ENCODE measurements at places on chromosomes 12 and 14.

DNA sequence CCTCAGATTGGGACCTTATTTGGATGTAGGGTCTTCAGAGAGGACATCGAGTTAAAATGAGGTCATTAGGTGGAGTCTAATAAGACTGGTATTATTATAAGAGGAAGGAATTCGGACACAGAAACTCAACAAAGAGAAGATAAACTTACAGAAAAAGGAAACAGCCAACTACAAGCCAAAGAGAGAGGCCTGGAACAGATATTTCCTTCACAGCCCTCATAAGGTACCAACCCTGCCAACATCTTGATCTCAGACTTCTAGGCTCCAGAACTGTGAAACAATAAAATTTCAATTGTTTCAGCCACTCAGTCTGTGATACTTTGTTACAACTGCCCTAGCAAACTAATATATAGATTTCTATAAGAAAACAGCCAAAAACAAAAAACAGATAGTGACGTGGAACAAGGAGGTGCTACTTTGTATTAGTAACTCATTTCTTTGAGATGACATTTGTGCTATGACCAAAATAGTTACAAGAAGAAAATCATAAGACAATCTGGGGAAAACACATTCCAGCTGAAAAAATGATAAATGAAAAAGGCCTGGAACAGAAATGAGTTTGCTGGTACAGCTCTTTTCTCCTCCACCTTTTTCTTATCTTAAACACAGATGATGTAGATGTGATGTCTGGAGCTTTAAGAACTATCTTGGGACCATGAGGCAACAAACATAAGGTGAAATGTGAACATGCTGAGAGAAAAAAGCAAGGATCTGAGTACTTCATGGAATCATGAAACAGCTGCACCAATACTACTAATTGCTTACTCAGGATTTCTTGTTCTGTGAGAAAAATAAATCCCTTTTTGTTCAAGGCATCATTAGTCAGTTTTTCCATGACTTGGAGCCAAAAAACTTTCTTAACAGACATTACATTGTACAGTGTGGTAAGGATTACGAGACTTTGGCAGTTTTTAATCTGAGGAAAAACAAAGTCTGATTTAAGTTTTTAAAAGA lies 243.2 kb downstream of the ANO6 start:
- H3K36me3 ChIP-seq, result no peaks in the 10 kb centered on the region
- no peak overlapping the region for H3K4me3 ChIP-seq
- peak overlapping the region; percentile 64 for H3K27ac ChIP-seq
- no peak for DNase-seq
- no peaks in the 10 kb centered on the region for H3K27me3 ChIP-seq

DNA sequence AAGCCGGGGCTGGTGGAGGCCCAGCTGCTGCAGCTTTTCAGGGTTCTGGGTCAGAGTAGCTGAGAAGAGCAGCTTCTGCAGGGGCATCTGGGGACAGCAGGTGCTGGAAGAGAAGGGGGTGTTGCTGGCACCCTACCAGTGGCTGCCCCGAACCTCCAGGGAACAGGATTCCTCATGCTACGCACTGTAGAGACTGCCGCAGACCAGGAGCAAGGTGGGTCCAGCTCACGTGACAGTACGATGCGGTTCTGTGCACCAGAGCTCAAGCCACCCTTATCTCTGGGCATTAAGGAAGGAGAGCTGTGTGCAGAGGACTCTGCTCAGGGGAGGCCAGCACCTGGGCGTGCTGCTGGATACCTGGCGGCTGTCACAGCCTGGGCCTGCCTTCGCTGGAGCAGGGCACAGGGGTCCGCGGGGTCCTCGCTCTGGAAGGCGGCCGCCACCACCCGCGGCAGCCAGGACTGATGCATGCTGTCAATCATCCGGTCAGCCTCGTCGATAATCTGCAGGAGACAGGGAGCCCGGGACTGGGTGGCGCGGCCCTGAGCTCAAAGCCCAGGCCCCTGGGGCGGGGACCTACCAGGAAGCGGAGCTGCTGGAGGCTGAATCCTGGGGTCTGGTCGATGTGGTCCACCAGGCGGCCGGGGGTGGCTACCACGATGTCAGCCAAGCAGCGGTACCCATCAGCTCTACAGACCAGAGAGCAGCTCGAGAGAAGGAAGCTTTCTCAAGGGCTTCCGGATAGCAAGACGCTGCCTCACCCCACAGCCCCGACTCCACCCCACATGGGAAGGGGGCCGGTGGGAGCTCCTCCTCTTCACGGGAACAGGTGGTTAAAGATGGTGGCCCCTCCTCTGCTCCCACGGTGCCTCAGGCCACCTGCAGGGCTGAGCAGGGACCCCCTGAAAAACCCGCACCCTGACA lies 2.9 kb downstream of the DDX51 start:
- no peak overlapping the region for H3K4me3 ChIP-seq
- no peaks in the 10 kb centered on the region for H3K27me3 ChIP-seq
- H3K36me3 ChIP-seq, result peaks cover 42% of the 10 kb centered on the region
- DNase-seq, result no peak

DNA sequence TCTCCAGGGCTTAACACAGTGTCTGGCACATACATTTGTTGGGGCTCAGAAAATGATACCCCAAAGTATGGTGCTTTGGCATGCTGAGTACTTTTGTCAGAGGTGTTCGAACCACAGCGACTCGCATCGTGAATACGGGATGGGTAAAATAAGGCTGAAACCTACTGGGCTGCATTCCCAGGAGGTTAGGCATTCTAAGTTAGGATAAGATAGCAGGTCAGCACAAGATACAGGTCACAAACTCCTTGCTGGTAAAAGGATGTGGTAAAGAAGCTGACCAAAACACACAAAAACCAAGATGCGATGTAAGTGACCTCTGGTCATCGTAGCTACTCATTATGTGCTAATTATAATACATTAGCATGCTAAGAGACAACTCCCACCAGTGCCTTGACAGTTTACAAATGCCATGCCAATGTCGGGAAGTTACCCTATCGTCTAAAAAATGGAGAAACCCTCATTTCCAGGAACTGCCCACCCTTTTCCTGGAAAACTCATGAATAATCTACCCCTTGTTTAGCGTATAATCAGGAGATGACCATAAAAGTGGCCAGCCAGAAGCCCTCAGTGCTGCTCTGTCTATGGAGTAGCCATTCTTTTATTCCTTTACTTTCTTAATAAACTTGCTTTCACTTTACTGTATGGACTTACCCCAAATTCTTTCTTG lies 3.3 kb upstream of the AEBP2 start:
- no peak overlapping the region for H3K4me3 ChIP-seq
- H3K4me1 ChIP-seq, result peaks cover 7% of the 10 kb centered on the region
- no peaks in the 10 kb centered on the region for H3K27me3 ChIP-seq

- H3K27me3 ChIP-seq, result no peaks in the 10 kb centered on the region
- H3K27ac ChIP-seq, result peak overlapping the region; percentile 1
- no peaks in the 10 kb centered on the region for H3K36me3 ChIP-seq
- peaks cover 14% of the 10 kb centered on the region for H3K4me1 ChIP-seq
- DNase-seq, result peak; percentile 73
- H3K4me3 ChIP-seq, result no peak overlapping the region
Observed at GRCh38 chr14:95483309-95484165, 32.9 kb downstream of the SYNE3 start.

DNA sequence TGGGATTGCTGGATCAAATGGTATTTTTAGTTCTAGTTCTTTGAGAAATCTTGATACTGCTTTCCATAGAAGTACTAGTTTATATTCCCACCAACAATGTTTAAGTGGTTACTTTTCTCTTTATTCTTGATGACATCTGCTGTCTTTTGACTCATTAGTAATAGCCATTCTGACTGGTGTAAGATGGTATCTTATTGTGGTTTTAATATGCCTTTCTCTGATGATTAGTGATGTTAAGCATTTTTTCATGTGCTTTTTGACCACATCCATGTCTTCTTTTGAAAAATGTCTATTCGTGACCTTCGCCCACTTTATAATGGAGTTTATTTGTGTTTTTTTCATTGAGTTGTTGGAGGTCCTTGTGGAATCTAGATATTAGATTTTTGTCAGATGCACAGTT lies 865.7 kb downstream of the SLC6A15 start:
- H3K27ac ChIP-seq, result no peak overlapping the region
- no peak overlapping the region for H3K4me3 ChIP-seq
- no peaks in the 10 kb centered on the region for H3K27me3 ChIP-seq
- no peaks in the 10 kb centered on the region for H3K36me3 ChIP-seq
- DNase-seq, result no peak

DNA sequence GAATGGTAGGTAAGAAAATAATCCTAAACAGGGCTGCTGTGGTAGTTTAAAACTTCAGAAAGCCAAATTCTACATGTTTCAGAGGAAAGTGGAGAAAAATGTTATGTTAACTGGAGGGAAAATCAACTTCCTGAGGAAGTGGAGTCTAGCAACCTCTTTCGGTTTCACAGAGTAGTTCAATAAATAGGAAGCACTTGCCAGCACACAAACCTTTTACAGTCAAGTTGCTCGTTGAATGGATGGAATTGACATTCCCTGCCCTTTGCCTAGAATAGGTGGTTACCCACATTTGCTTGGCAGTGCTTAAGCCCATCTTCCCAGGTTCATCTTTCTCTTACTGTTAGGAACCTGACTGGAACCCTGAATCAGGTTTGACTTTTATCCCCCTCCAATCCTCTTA lies 15.9 kb downstream of the ANKRD13A start:
- H3K27ac ChIP-seq, result peak overlapping the region; percentile 27
- no peaks in the 10 kb centered on the region for H3K27me3 ChIP-seq
- no peak overlapping the region for H3K4me3 ChIP-seq

- H3K36me3 ChIP-seq, result peaks cover 81% of the 10 kb centered on the region
- no peak overlapping the region for H3K27ac ChIP-seq
Observed at GRCh38 chr14:67690011-67690410, 5.6 kb downstream of the RDH11 start.

DNA sequence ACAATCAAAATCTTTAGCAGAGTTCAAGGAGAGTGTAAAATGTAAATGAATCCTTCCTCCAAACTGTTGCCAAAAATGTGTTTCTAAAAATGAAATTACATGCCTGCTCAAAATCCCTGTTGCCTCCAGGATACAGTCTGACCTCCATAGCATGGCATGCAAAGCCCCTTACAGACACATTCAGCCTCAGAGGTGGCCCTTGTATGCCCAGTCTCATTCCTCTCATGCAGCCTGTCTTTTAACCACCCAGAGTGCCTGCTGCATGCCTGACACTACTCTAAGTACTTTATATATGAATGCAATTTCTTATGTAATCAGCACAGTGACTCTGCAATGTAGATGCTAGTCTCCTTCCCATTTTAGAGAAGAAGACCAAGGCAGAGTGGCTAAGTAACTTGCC lies 24.4 kb upstream of the PTPRQ start:
- no peaks in the 10 kb centered on the region for H3K36me3 ChIP-seq
- H3K4me3 ChIP-seq, result no peak overlapping the region
- no peaks in the 10 kb centered on the region for H3K4me1 ChIP-seq
- no peak overlapping the region for H3K27ac ChIP-seq

DNA sequence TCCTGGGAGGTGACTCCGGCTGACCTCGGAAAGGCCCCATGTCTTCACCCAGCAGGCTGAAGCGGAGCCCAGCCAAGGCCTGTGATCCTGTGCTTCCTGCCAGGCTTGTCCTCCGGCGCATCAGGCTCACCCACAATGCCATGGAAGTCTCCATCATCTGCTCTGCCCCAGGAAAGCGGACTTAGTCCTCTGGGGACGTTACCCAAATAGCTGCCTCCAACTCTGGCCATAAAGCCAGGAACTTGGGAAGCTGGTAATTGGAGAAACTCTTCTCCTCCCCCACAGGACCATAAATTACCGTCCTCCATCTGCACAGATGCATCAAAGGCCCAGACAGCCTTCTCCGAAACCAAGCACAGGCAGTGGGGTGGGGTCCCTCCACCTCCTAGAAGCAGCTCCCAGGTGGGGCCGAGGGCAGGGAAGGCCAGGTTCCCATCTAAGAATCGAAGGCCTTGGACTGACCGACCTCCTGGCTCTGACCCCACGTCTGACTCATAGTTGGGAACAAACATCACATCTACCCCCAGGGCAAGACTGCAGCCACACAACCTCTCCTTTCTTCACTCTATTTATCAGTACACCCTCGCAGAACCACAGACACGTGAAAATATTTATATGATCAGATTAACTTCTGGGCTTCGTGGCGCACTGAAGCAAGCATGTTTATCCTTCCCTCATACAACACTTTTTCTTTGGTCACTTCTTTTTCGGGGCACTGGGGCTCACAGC lies 56.4 kb downstream of the PITPNM2 start:
- H3K27ac ChIP-seq, result peak overlapping the region; percentile 87
- peak; percentile 52 for DNase-seq
- H3K27me3 ChIP-seq, result no peaks in the 10 kb centered on the region
- H3K36me3 ChIP-seq, result no peaks in the 10 kb centered on the region

GRCh38 chr12:57899010-57899662 lies 42.2 kb upstream of the ATP23 start:
- H3K4me3 ChIP-seq, result no peak overlapping the region
- peak; percentile 43 for DNase-seq
- H3K27ac ChIP-seq, result peak overlapping the region; percentile 59
- H3K36me3 ChIP-seq, result no peaks in the 10 kb centered on the region
- no peaks in the 10 kb centered on the region for H3K27me3 ChIP-seq

GRCh38 chr14:30808576-30808975 lies 65.8 kb upstream of the COCH start:
- no peak for DNase-seq
- peaks cover 9% of the 10 kb centered on the region for H3K27me3 ChIP-seq
- H3K27ac ChIP-seq, result no peak overlapping the region

DNA sequence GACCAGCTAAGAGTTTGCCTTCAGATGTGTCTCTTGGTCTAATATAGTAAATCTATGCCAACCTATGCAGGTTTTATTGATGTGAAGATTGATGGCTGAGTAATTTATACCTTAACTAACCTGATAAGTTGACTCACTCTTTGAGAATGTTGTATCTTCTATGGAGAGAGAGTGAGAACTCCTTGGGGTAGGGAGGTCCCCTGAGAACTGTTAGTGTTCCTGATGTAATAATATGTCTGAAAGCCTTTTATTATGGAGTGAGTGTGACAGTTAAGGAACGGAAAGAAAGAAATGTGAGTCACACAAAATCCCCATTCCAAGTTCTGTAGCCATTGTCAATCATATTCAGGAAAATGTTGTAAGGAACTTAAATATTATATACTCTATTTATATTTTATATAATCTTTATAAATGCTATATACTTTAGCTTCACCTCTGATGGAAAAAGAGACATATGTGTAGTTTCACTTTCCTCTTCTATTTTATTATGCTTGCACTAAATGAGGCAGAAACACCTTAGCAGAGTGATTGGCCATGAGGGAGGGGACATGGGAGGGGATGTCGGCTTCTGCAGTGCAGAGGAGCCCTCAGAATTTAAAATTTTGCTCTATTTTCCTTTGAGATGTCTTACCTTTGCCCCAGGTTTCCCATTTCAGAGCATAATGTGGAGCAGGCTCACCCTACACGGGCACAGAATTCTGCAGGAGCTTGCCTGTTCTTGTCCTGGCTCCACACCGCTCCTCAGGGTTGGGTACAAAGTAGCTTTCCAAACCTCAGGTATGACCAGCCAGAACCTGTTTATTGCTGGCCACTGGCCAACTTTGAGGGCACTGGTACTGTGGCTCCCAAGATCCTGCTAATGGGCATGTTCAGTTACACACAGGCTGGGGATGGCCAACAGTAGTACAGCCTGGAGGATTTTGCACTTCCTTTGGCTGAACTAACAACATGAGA lies 57.7 kb downstream of the ARF6 start:
- peaks cover 20% of the 10 kb centered on the region for H3K4me1 ChIP-seq
- DNase-seq, result no peak
- no peaks in the 10 kb centered on the region for H3K27me3 ChIP-seq
- no peak overlapping the region for H3K4me3 ChIP-seq

DNA sequence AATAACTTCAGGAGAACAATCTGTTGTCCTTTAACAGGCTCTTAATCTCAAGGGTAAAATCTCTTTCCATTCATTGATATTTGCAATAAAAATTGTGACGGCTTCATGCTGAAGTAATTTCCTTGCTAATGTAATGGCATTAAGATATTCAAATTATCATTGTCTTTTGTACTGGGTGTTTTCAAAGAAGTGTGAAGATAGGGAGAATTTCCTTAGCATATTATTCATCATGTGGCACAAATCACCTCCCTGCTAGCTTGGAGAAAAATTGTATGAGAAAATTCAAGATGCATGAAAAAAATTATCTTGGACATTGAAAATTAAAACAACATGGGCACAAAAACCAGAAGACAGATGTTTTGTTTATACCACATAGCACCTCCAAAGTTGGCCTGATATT lies 63.6 kb upstream of the ARID2 start:
- H3K4me1 ChIP-seq, result peaks cover 38% of the 10 kb centered on the region

Data from heart right ventricle (tissue), 16 donors.